ENCODE measurements at places on chromosomes 7 and 10. TPM values are rescaled to one million over a fixed set of nuclear protein-coding genes. Genes with fewer than 3 reads are reported as not detected.

AOC1 gene
- total RNA-seq, result not detected

DNA sequence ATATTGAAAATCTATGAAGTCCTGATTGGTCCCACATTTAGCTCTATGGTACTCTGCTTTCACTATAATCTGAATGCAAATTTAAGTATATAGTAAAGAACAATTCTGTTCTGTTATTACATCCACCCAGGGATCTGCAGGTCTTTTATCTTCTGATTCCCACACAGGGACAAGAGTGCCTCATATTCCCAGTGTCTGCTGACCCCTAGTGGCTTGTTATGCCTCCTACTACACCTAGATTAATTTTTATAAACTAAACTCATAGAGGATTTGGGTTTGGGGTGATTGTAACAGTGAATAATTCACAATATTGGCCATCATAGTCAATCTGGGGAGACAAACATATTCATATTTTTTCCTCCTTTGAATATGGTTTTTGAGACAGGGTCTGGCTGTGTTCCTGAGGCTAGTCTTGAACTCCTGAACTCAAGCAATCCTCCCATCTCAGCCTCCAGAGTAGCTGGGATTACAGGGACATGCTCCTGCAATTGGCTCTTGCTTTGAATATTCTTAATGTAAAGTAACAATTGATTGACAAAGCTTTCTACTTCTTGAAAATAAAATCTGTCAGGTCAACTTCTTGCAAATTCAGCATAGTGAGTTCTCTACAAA, 282.1 kb downstream of the KCND2 start:
- no peak overlapping the region for H3K27ac ChIP-seq
- no peak for DNase-seq
- no peak overlapping the region for H3K4me3 ChIP-seq
- H3K27me3 ChIP-seq, result no peaks in the 10 kb centered on the region

DNA sequence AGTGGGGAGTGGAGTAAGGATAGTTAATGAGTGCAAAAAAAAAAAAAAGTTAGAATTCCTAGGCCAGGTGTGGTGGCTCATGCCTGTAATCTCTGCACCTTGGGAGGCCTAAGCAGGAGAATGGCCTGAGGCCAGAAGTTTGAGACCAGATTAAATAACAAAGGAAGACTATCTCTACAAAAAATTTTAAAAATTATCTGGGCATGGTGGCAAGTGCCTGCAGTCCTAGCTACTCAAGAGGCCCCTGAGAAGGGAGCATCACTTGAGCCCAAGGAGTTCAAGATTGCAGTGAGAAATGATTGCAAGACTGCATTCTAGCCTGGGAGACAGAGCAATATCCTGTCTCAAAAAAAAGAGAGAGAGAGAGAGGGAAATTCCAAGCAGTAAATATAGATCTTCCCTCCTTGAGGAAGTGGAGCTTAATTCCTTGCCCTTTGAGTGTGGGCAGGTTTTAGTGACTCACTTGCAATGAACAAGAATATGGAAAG, 19.5 kb upstream of the CSTF2T start:
- no peak overlapping the region for H3K4me3 ChIP-seq
- no peak for DNase-seq
- H3K27ac ChIP-seq, result no peak overlapping the region
- H3K4me1 ChIP-seq, result no peaks in the 10 kb centered on the region

DNA sequence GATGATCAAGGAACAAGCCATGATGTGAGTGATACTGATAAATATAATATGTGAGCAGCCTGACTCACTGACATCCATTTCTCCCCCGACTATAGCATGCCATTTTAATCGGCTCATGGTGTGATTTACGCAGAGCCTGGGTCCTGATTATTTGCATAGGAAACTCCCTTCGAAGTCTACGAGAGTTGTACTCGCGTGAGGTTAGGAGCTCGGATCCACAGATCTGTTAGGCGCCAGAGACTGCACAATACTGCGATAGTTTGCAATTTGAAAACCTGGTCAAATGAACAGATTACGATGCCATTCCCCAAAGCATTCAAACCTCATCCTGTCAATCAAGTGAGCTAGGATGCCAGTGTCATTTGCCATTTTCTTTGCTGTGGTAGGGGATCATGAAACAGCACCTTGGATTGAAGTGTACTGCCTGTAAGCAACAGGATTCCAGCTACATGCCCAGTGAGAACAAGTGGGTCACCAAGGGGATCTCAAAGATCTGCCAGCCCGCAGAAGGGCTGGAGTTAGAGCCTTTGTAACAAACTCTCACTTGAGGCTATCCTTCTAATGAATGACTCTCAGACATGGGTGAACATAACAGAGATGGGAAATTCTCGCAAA, 158.3 kb downstream of the FRMD4A start:
- no peak overlapping the region for H3K4me3 ChIP-seq
- H3K36me3 ChIP-seq, result no peaks in the 10 kb centered on the region
- DNase-seq, result no peak
- peaks cover 59% of the 10 kb centered on the region for H3K27me3 ChIP-seq

DNA sequence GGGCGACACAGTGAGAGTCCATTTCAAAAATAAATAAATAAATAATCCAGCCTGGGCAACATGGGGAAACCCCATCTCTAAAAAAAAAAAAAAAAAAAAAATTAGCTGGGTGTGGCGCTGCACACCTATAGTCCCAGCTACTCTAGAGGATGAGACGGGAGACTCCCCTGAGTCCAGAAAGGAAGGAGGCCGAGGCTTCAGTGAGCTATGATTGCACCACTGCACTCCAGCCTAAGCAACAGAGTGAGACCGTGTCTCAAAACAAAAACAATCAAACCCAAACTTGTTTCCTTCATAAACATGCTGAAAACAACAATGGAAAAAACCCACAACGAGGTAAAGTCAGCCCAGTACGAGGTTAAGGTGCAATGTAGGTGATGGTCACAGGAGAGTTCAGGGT, 1.2 kb downstream of the COX19 start:
- peaks cover 23% of the 10 kb centered on the region for H3K36me3 ChIP-seq
- H3K4me3 ChIP-seq, result peak overlapping the region; percentile 95
- no peaks in the 10 kb centered on the region for H3K27me3 ChIP-seq
- H3K4me1 ChIP-seq, result peaks cover 27% of the 10 kb centered on the region
